ENCODE measurements at places on chromosomes 16 and 17. TPM values are rescaled to one million over a fixed set of nuclear protein-coding genes. Genes with fewer than 3 reads are reported as not detected.

The COX11 gene
- 66.8 TPM for total RNA-seq

The TEX2 gene
- total RNA-seq = 22.6 TPM

The SOST gene
- not detected for total RNA-seq

The SLC52A1 gene
- 0.32 TPM for total RNA-seq

The CREBBP gene
- 7.9 TPM for total RNA-seq

The CLEC3A gene
- total RNA-seq = not detected

The ACBD4 gene
- total RNA-seq = 3.7 TPM

The CORO1A gene
- total RNA-seq = 8.0 TPM

The MAPT gene
- total RNA-seq = 0.20 TPM

The NRN1L gene
- 0.42 TPM for total RNA-seq

The OTOP3 gene
- total RNA-seq = not detected

The GRAP gene
- 0.07 TPM for total RNA-seq

The ADGRG1 gene
- 20.6 TPM for total RNA-seq

The KIF2B gene
- total RNA-seq = not detected

The PRAC1 gene
- total RNA-seq = not detected

The ERI2 gene
- total RNA-seq = 14.0 TPM

The ZNF778 gene
- 23.1 TPM for total RNA-seq

The SLC2A4 gene
- not detected for total RNA-seq

The DNAI2 gene
- total RNA-seq = not detected

The ACOX1 gene
- total RNA-seq = 22.4 TPM

The CA5A gene
- total RNA-seq = not detected

The DNAH3 gene
- total RNA-seq = 0.02 TPM

The CNGB1 gene
- not detected for total RNA-seq

The C1QTNF1 gene
- 4.5 TPM for total RNA-seq

The ROGDI gene
- 21.7 TPM for total RNA-seq

The NUPR1 gene
- 3.5 TPM for total RNA-seq

The CACNG3 gene
- not detected for total RNA-seq

The NLE1 gene
- total RNA-seq = 13.3 TPM

The CDRT4 gene
- total RNA-seq = not detected

The FGF11 gene
- 3.7 TPM for total RNA-seq

The SLX1B gene
- 66.2 TPM for total RNA-seq

The ATP2A1 gene
- not detected for total RNA-seq

The APOH gene
- total RNA-seq = not detected

The ITGAD gene
- total RNA-seq = not detected

The SLC16A6 gene
- total RNA-seq = 2.6 TPM

The KIF18B gene
- 4.9 TPM for total RNA-seq

The PRRT2 gene
- total RNA-seq = 0.94 TPM

The CSF3 gene
- total RNA-seq = not detected
